H1 (cell line): ENCODE measurements at places on chromosomes 4 and X. TPM values are rescaled to one million over a fixed set of nuclear protein-coding genes. Genes with fewer than 3 reads are reported as not detected.

HPGD gene
- total RNA-seq, result 0.59 and 1.3 TPM in 2 replicates

- H3K27me3 ChIP-seq, result no peaks in the 10 kb centered on the region
- no peak for DNase-seq
- no peak overlapping the region for H3K4me3 ChIP-seq
- no peaks in the 10 kb centered on the region for H3K36me3 ChIP-seq
Observed at GRCh38 chr4:143377611-143378099, 41.0 kb downstream of the GAB1 start.

MAGED1 gene
- total RNA-seq, result 91.1 TPM in 2 replicates

- DNase-seq, result no peak
- no peak overlapping the region for H3K27ac ChIP-seq
- no peaks in the 10 kb centered on the region for H3K27me3 ChIP-seq
- no peaks in the 10 kb centered on the region for H3K4me1 ChIP-seq
Observed at GRCh38 chr4:158739600-158739999, 16.4 kb upstream of the PPID start.

GRCh38 chr4:41120297-41121217 lies 93.8 kb downstream of the APBB2 start:
- peaks cover 5% of the 10 kb centered on the region for H3K4me1 ChIP-seq
- no peaks in the 10 kb centered on the region for H3K27me3 ChIP-seq
- no peak for DNase-seq
- H3K36me3 ChIP-seq, result no peaks in the 10 kb centered on the region
- no peak overlapping the region for H3K27ac ChIP-seq
- no peak overlapping the region for H3K4me3 ChIP-seq
